ENCODE measurements at places on chromosomes 4 and X.

GRCh38 chr4:1614854-1615595, 69.1 kb downstream of the FAM53A start:
- no peak for DNase-seq

DNA sequence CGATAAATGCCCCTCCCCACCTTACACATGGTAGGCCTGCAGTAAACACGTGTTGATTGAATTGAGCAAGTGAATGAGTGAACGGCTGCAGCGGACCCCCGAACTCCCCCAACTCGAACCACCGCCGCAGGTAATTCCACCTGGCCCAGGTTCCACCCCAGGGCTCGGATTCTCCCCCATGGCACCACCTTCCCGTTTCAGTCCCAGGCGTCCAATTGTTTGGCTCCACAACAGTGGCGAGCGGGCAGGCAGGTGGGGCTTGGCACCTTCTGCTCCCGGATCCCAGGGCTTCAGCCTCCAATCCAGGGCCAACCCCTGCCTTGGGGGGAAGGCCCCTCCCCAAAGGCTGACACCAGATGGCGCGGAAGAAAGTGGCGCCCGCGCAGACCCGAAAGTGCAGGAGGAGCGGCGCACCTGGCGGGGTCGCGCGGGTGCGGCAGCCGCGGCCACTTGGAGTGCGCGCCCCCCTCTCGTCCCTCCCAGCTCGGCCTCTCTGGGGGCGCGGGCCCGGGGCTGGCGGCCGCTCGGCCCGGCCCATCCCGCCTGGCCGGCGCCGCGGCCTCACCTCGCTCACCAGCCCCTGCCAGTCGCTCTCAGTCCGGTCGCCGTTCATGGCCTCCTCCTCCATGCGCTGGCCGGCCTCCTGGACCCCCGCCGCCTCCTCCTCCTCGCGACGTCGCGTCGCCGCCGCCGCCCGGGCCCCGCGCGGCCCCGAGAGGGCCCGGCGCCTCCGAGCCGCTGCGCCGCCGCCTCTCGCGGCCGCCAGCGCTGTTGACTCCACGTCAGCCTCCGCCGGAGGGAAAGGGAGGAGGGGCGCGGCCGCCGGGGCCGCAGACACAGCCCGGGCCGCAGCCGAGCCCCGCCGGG, at the start of gene CCDC149:
CCDC149 (minus strand) TSS at position 791 of the 867 bp plus-strand sequence; CDS start at position 613, 178 bp downstream.
- peak; percentile 78 for DNase-seq

- DNase-seq, result peak; percentile 18
Measured at GRCh38 chr4:115090483-115091075, 22.8 kb downstream of the NDST4 start.

DNA sequence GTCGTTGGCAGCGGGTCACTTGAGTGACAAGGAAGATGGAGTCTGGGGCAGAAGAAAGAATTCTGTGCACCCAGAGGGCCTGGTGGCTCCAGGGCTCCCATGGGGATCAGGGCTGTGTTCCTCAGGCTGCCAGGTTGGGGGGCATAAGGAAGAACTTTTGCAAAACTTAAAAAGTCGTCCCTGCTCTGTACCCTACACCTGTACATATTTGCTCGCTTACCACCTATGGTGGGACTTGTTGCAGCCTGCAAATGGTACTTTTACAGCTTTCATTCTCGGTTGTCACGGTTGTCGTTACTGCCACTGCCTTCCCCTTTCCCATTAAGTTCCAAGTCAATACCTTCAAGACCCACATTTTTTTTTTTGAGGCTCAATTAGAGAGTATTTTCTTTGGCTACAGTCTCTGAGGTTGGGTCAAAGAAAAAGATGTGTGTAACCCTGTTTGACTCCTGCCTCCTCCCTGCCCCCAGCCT, 9.1 kb downstream of the ARX start:
- no peak for DNase-seq

DNA sequence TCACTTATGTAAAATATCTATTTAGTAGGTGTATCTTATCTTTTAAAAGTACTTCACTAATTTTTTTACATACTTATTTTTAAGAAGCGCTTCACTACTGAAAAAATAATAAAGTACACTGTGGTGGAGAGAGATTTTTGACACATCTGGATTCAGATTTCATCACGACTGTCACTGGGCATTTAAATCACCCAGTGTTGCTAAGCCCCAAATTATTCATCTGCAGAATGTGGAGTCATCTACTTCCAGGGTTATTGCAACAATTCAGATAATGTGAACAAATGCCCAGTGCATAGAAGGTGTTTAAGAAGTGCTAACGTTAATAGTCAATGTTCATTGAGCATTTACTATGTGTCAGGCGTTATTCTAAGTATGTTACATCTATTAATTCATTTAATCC, 41.8 kb downstream of the AASDH start:
- DNase-seq, result no peak

GRCh38 chrX:29143356-29143755, 556.1 kb downstream of the IL1RAPL1 start:
- peak; percentile 13 for DNase-seq

GRCh38 chr4:173254646-173255045, 79.5 kb downstream of the HMGB2 start:
- no peak for DNase-seq

GRCh38 chr4:183599284-183599683, 59.7 kb downstream of the RWDD4 start:
- DNase-seq, result no peak

GRCh38 chr4:70734971-70735370, 13.2 kb downstream of the RUFY3 start:
- no peak for DNase-seq

GRCh38 chr4:19473569-19473968, 778.1 kb upstream of the SLIT2 start:
- DNase-seq, result no peak

- DNase-seq, result peak; percentile 65
Measured at GRCh38 chr4:24910499-24910898, 2.3 kb downstream of the CCDC149 start.

- DNase-seq, result peak; percentile 56
Measured at GRCh38 chrX:11341274-11342201, 48.3 kb downstream of the AMELX start.

- peak; percentile 87 for DNase-seq
Measured at GRCh38 chr4:20248155-20248558, 3.5 kb upstream of the SLIT2 start.

- DNase-seq, result peak; percentile 92
Measured at GRCh38 chr4:55303760-55304165, 42.3 kb upstream of the SRD5A3 start.

DNA sequence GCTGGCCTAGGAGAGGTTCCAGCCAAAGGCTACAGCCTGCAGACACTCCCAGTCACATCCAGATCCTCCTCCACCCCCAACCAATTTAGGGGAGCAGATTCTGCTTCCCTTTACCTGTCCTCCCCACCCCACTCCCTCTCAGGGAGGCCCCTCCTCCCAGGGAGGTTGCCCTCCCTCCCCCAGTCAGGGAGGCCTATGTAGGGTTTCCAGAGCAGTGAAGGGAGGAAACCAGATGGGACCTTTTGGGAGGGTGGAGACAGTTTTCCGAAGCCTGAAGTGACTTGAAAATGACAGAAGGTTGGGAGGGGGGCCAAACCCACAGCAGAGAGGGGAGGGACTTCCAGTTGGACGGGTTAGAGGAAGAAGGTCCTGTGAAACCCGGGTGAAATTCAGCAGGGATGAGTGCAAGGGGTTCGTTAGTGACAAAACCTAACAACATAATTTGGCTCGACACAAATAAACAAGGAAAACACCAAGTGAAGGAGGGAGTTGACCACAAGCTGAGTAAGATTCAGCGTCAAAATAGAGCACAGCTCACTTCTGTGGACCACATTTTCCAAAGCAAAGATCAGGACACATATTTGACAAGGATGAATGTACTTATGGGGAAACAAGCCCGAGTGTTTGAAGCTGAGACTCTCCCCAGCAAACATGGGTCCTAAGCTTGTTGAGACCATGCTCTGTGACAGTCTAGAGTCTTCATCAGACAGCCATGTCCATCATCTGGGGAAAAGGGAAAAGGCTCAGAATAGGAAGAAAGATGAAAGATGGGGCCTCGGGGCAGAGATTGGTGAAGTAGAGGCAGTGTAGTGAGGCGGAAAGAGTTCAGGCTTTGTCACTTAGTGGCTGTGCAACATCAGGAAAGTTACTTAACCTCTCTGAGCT, 46.4 kb downstream of the PRPS1 start:
- no peak for DNase-seq

GRCh38 chr4:122259849-122260248, 107.7 kb downstream of the BLTP1 start:
- DNase-seq, result no peak

DNA sequence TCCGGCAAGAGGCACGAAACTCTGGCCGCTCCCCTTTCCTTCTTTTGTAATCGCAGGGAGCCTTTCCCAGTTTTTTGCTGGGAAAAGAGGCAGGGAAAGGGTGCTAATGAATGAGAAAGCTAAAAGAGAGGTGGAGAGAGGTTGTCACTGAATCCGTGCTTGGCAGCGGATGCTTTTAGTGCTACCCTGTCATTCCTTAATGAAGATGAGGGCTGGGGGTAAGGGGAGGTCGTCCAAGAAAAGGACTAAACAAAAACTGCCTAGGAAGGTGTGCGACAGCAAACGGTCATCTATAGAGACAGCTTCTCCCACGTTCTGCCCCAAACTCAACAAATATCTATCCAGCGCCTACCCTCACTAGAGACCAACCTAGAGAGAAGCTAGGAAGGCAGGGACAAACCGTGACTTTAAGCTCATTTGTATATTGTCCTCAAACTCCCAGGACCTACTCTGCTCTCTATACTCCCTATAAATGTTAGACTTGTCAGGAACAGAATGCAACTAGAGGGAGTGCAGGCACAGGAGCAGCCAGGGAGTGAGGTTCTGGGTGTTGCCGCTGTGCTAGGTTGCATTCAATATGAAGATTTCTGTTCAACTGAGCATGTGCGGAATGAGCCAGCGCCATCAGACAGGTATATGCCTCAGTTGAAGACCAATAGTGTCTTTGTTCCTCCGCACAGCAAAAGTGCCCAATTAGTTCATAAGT, 777 bp upstream of the CASK start:
- no peak for DNase-seq

DNA sequence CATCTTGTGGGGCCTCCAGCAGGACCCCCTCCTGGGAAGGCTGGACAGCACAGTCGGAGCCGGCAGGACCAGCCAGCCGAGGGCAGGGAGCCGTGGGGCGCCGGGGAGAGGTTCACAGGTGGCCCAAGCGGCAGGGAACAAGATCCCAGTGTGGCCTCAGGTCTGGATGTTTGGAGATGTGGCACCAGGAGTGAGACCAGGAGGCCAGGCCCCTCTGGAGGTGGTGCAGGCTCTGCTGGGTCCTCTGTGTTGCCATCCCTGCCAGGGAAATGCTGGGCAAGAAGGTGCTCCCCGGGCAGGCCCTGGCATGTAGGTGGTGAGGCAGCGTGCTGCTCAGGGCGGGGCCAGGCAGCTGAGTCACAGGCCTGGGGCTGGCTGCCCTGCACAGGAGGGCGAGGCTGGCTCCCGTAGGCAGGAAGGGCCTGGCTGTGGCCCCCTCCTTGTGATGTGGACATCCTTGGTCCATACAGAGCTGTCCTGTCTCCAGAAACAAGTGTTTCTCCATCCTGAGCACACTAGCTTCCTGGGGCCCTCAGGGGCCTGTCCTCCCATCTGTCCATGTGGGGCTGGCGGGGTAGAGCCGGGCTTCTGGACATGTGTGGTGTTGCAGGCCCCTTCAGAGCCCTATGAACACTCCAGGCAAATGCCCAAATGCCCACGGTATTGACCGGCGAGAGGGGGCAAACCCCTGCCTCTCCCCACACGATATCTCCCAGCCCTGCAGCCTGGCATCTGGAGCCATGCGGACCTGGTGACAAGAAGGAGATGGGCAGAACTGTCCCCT, 4.8 kb upstream of the HGFAC start:
- DNase-seq, result peak; percentile 49

DNA sequence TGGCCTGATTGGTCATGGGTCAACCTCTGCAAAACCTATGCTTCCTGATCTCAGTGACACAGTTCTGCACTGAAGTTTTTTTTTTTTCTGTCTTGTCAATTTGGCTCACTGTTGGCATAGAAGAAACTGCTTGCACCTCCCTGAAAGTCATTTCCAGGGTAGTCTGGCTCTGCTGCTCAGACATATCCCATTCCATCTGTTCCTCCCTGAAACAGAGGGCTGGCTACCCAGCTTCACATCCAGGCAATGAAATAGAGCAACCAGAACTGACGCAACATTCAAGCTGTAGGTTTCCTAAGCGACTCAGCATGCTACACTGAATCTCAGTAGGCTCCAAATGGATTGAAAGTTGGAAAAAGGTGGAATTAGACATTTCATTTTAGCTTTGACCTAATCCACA, 176.8 kb upstream of the MBNL3 start:
- no peak for DNase-seq

DNA sequence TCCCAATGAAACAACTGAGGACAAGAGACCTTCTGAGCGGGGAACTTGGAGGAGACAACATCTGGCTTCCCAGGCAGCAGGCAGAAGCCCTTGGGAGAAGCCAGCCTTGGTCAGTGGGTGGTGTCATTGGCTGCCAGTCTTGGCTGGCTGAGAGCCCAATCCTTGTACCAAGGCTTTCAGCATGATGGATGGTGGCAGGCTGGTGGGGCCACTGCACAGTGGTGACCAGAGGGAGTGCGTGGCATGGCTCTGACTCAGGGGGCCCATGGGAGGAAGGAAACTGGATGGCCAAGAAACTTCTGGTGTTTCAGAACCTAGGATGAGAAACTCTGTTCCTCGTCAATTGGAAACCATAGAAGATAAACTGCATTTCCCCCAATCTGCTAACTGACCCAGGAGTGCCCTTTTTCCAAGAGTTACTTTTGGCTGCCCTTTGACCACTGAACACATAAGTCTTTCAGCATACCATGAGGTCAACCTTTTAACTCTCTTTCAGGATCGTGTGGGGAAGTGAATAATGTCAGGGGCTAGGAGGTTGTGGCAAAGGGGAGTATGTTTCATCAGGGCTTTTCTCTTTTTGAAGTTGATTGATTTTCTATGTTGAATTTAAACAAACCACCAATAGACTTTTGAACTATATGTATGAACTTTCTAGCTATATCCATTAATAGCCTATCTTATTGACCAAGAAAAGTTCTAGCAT, 60.9 kb downstream of the SOWAHB start:
- no peak for DNase-seq

DNA sequence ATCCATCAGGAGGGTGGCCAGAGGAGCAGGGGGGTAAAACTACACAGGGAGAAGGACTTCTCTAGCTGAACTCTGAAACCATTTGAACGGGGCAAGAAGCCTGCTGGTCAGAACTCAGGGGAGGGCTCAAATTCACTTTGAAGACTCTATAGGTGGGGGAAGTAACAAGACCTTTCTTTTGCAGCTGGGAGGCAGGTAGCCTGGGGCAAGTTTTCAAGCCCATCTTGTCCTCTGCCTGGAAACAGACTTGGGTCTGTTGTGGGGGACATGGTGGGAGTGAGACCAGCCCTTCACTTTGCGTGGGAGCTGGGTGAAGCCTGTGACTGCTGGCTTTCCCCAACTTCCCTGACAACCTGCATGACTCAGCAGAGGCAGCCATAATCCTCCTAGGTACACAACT, 312.3 kb downstream of the SPRY1 start:
- no peak for DNase-seq

GRCh38 chr4:150126201-150126863, 48.1 kb downstream of the DCLK2 start:
- peak; percentile 62 for DNase-seq

- DNase-seq, result no peak
Measured at GRCh38 chrX:69884210-69884609, 165.5 kb downstream of the AWAT2 start.

Measured in fibroblast of skin of back (primary cell).